ENCODE measurements at places on chromosomes 3 and 15. TPM values are rescaled to one million over a fixed set of nuclear protein-coding genes. Genes with fewer than 3 reads are reported as not detected.
A peak's percentile ranks its signal among the peaks of the same experiment; 100 is the strongest.

GRCh38 chr3:128341659-128342395 lies 124.9 kb downstream of the DNAJB8 start:
- H3K4me3 ChIP-seq = no peak overlapping the region
- DNase-seq = no peak
- H3K4me1 ChIP-seq = peaks cover 38% of the 10 kb centered on the region
- no peaks in the 10 kb centered on the region for H3K27me3 ChIP-seq

DNA sequence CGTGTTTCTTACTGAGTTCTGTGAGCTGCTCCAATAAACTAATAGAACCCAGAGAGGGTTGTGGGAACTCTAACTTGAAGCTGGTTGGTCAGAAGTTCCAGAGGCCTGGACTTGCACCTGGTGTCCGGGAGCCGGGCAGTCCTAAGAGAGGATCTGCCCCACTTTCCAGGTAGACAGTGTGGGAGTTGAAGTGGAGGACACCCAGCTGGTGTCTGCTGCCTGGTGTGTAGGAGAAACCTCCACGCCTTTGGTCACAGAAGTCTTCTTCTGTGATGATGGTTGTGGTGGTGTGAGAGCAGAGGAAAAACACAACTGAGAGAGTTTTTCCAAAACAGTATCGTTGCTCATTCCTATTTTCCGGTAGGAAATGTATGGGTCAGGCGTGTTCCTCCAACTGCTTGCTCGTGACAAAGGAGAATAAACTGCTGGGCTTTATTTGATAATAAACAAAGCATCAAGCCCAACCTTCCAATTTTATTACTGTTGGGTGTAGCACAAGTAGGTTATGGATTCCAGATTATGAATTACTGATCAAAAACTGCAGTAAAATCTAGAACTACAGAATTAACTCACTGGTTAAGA lies 137.0 kb downstream of the KLF13 start:
- no peak overlapping the region for H3K27ac ChIP-seq
- H3K4me3 ChIP-seq = no peak overlapping the region
- DNase-seq = no peak
- no peaks in the 10 kb centered on the region for H3K27me3 ChIP-seq

- no peak overlapping the region for H3K27ac ChIP-seq
- no peak for DNase-seq
- no peaks in the 10 kb centered on the region for H3K27me3 ChIP-seq
- H3K36me3 ChIP-seq = no peaks in the 10 kb centered on the region
- no peak overlapping the region for H3K4me3 ChIP-seq
- H3K4me1 ChIP-seq = no peaks in the 10 kb centered on the region
Observed at GRCh38 chr3:35215525-35216500, 423.5 kb upstream of the ARPP21 start.

Gene GMNC
- 2.2 TPM for total RNA-seq

Gene TMCO5A
- total RNA-seq = not detected

DNA sequence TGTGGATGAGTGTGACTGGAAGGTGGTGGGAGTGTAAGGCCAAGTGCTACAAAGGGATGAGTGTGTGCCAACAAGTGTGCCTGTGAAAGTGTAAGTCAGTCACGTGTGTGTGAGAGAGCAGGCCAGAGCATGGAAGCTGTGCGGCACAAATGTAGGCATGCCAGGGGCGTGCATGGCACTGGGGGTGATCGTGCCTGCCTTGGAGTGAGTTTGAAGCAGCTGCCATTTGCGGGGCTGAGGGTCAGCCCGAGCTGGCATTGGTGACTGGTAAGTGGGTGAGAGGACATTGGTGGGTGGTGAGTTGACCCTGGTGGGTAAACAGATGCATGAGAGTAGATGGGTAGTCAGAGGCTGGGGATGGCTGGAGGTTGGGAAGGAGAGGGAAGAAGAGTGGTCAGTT lies 24.5 kb downstream of the CD276 start:
- peaks cover 60% of the 10 kb centered on the region for H3K36me3 ChIP-seq
- no peaks in the 10 kb centered on the region for H3K27me3 ChIP-seq
- H3K27ac ChIP-seq = no peak overlapping the region

GRCh38 chr15:99704444-99704838 lies 28.8 kb downstream of the LYSMD4 start:
- peak overlapping the region; percentile 90 for H3K27ac ChIP-seq
- DNase-seq = no peak
- H3K36me3 ChIP-seq = peaks cover 4% of the 10 kb centered on the region
- no peaks in the 10 kb centered on the region for H3K27me3 ChIP-seq
- H3K4me3 ChIP-seq = peak overlapping the region; percentile 37
- H3K4me1 ChIP-seq = peaks cover 71% of the 10 kb centered on the region

Gene CHDH
- total RNA-seq = 3.7 TPM

DNA sequence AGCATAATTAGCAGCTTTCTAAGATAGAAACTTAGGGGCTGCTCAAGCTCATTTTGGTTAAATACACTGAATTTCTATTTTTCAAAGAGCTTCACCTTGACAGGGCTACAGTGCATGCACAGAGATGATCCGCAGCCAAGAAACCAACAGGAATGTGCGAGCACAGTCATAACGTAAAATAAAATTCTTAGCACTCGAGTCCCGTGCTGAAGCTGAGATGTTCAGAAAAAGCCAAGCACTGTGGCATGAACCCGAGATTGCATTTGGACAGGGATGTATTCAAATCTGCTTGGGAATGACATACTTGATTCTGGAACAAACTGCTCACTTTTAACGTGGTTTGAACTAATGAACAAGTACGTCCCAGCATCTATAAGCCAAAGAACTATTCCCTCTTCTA lies 340.3 kb downstream of the FOXP1 start:
- H3K27me3 ChIP-seq = no peaks in the 10 kb centered on the region
- no peaks in the 10 kb centered on the region for H3K36me3 ChIP-seq
- DNase-seq = no peak
- H3K27ac ChIP-seq = peak overlapping the region; percentile 78
- H3K4me3 ChIP-seq = peak overlapping the region; percentile 62

DNA sequence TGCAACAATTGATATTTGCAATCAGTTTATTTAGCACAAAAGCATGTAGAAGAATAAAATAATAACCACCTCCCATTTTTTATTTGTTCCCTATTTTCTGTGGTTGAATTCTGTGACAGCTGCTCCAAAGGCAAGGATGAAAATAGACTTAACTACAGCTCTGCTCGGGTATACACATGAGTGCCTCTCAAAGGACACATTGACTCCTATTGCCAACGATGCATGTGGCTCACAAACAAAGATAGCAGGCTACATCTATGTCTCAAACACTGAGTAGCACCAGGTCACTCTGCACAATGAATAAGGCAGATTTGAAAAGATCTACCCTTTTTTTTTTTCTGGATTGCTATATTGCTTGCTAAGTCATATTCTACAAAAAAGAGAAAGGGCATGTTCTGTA lies 612.9 kb downstream of the ROBO1 start:
- H3K4me3 ChIP-seq = no peak overlapping the region
- H3K36me3 ChIP-seq = no peaks in the 10 kb centered on the region
- DNase-seq = no peak
- no peak overlapping the region for H3K27ac ChIP-seq

GRCh38 chr3:71629289-71629688 lies 45.8 kb upstream of the FOXP1 start:
- no peaks in the 10 kb centered on the region for H3K4me1 ChIP-seq
- no peaks in the 10 kb centered on the region for H3K36me3 ChIP-seq
- H3K4me3 ChIP-seq = no peak overlapping the region
- no peak for DNase-seq
- H3K27ac ChIP-seq = no peak overlapping the region

Gene C2CD4B
- total RNA-seq = 1.9 TPM

Gene ATP13A4
- 0.52 TPM for total RNA-seq

GRCh38 chr15:69979262-69979661 lies 118.5 kb downstream of the TLE3 start:
- DNase-seq = no peak
- no peaks in the 10 kb centered on the region for H3K4me1 ChIP-seq
- H3K27ac ChIP-seq = no peak overlapping the region
- H3K4me3 ChIP-seq = no peak overlapping the region

- no peak overlapping the region for H3K27ac ChIP-seq
- no peak for DNase-seq
- H3K4me1 ChIP-seq = peaks cover 9% of the 10 kb centered on the region
- H3K27me3 ChIP-seq = no peaks in the 10 kb centered on the region
- no peaks in the 10 kb centered on the region for H3K36me3 ChIP-seq
Observed at GRCh38 chr15:65805019-65805745, 13.1 kb upstream of the DENND4A start.

Gene CYP8B1
- total RNA-seq = not detected

GRCh38 chr15:70014331-70014730 lies 83.4 kb downstream of the TLE3 start:
- H3K27me3 ChIP-seq = peaks cover 90% of the 10 kb centered on the region
- H3K4me1 ChIP-seq = no peaks in the 10 kb centered on the region

DNA sequence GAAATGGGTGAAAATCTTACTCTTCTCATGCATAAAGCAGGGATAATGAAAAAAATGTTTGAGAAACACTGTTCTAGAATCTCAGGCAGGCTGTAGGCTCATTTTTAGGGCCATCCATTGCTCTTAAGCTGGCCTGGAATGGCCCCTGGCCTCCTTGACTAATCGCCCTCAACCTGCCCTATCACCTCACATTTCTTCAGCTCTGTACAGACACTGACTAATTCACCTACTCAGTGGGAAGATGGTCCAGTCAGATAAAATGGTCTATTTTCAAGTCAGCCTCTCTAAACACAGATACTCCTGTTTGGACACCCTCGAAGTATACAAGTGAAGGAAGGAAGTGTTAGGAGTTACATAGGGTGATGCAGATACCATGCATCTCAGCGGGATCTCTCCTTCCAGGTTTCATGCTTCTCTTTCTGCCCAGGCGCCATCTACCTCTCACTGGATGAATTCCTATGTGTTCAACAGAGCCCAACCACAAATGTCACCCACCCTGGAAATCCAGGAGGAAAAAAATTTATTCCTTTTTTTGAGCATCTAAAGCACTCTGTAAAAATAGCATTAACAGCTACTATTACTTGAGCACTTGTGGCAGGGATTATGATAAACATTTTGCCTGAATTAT lies 12.1 kb downstream of the FMN1 start:
- H3K27me3 ChIP-seq = no peaks in the 10 kb centered on the region
- H3K27ac ChIP-seq = no peak overlapping the region
- H3K4me3 ChIP-seq = no peak overlapping the region
- DNase-seq = no peak
- H3K36me3 ChIP-seq = no peaks in the 10 kb centered on the region
- H3K4me1 ChIP-seq = no peaks in the 10 kb centered on the region

GRCh38 chr15:95416576-95416975 lies 913.9 kb upstream of the NR2F2 start:
- H3K27ac ChIP-seq = peak overlapping the region; percentile 50
- peaks cover 11% of the 10 kb centered on the region for H3K4me1 ChIP-seq
- no peaks in the 10 kb centered on the region for H3K36me3 ChIP-seq
- H3K4me3 ChIP-seq = no peak overlapping the region

DNA sequence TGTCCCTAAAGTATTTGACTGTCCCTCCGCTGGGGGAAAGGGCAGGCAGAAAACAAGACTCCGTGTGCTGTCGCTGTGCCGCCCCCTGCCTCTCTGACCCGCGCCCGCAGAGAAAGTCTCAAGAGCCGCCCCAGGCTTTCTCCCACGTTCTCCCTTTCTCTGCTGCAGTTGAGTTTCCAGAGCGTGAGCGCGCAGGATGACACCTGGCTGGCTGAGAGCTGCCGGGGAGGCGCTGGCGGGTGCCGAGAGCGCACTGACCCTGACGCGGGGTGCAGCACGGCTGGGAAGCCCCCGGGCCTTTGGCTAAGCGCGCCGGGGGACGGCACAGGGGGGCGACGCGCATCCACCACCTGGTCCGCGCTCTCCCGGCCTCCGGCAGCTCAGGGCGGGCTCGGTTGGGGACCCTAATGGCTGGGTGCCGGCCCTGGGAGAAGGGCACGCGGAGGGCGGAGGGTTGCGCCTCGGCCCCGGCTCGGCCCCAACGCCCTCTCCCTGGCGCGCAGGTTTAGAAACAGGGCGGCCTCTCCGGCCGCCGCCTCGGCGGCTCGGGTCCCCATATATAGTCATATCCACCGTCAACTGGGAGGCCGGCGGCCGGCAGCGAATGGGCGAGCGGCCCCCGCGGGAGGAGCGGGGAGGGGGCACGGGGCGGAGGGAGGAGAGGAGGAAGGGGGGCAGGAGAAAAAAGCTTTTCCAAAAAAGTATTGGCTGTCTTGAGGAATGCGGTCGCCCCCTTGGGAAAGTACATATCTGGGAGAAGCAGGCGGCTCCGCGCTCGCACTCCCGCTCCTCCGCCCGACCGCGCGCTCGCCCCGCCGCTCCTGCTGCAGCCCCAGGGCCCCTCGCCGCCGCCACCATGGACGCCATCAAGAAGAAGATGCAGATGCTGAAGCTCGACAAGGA lies at the start of gene TPM1:
TPM1 (plus strand) TSS at position 774 of the 903 bp plus-strand sequence; CDS start at position 857, 83 bp downstream.
- peak within 1 kb of the TSS; percentile 99 for H3K27ac ChIP-seq
- H3K36me3 ChIP-seq = peaks cover 38% of the 10 kb centered on the region
- H3K4me3 ChIP-seq = peak within 1 kb of the TSS; percentile 83

Gene RBPMS2
- total RNA-seq = 276 TPM

- peaks cover 5% of the 10 kb centered on the region for H3K4me1 ChIP-seq
- no peak overlapping the region for H3K4me3 ChIP-seq
- H3K27me3 ChIP-seq = no peaks in the 10 kb centered on the region
Observed at GRCh38 chr3:194592798-194593752, 40.1 kb downstream of the TMEM44 start.

Gene NGLY1
- total RNA-seq = 27.7 TPM

Gene LDHAL6B
- total RNA-seq = not detected

Gene FAM43A
- 18.0 TPM for total RNA-seq

Gene P3H2
- total RNA-seq = 0.82 TPM

GRCh38 chr15:101019366-101019896 lies 100.3 kb downstream of the LRRK1 start:
- no peak overlapping the region for H3K4me3 ChIP-seq
- no peaks in the 10 kb centered on the region for H3K36me3 ChIP-seq
- DNase-seq = no peak
- H3K27ac ChIP-seq = no peak overlapping the region

Gene PLA1A
- total RNA-seq = 2.8 TPM

DNA sequence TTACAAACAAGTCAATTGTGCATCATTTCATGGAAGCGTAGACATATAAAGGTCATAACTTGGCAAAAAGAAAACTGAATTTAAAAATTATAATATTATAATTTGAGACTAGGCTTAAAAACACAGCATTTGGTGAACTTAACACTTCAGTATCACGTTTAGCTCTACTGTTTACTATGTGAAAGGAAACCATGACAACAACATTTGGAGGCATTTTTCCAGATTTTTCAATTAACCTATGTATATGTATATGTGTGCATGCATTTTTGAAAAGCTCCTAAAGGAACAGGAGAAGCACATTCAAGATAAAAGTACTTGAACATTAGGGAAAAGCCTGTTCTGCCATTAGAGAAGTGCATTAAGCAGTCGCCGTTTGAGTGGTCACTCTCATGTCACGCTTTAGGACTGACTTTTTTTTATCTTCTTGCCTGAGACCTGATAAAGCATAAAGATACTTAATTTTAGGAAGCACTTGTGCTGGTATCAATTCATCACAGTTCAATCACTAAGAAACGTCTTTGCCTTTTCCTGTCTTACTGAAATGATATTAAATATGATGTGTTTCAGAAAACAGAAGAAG lies 156.0 kb downstream of the NAALADL2 start:
- H3K4me1 ChIP-seq = no peaks in the 10 kb centered on the region
- H3K27ac ChIP-seq = no peak overlapping the region
- H3K36me3 ChIP-seq = no peaks in the 10 kb centered on the region
- H3K4me3 ChIP-seq = no peak overlapping the region
